Endothelial cell (in vitro differentiated cells): ENCODE measurements at places on chromosomes 1 and 21.

DNA sequence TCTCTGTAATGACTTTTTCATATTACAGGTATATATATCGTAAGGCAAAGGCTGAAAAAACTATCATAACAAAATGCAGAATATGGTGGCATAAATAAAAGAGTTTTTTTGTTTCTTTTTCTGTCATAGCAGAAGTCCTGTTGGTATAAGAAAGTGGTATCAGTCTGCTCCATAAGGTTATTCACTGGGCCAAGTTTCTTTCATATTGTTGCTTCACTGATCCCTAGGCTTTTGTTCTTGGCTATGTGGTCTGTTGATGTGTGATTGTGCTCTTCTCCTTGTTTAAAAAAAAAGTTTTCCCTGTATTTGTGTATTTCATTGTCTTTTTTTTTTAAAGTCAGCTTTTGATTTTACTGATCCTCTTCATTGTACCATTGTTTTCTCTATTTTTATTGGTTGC lies 26.0 kb downstream of the PTBP2 start:
- no peak for DNase-seq

GRCh38 chr21:27487676-27488075 lies 520.8 kb upstream of the ADAMTS5 start:
- no peak for DNase-seq

DNA sequence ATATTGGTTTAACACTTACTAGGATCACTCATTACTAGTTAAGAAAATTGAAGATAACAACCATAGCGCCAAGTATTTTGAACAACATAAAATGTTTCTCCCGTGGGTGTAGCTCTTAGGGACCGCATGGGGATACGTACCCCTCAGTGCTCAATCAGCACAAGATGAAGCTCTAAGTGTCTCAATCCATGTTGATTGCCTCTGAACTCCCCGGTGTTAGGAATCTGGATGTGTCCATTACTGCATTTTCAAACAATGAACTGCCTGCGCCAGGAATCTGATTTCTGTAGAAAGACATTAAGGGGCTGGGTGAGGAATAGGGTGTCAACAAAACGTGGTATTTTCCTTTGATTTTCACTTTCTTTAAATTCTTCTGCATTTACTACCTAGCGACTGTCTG lies 100.2 kb downstream of the LMO4 start:
- DNase-seq: no peak

- DNase-seq: no peak
These were observed 26.4 kb upstream of the CFHR4 start for GRCh38 chr1:196861429-196861828.

DNA sequence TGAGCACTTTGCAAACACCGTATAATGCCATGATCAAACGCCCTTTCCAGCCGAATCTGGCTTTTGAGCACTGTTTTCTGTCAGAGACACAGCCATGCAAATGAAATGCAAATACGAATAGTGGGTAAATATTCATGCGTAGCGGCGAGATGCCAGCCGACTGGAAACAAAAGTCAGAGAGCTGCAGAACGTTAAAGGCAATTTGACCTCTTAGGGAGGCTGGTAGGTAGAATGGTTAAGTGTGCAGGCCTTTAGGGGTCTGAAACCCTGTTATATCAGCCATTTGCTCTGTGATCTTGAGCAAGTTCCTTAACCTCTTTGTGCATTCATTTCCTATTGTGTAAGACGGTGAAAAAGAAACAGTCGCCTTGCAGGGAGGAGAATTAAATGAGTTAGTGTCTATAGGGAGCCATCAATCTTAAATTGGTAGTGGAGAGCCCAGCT lies 6.5 kb upstream of the SDHB start:
- no peak for DNase-seq

DNA sequence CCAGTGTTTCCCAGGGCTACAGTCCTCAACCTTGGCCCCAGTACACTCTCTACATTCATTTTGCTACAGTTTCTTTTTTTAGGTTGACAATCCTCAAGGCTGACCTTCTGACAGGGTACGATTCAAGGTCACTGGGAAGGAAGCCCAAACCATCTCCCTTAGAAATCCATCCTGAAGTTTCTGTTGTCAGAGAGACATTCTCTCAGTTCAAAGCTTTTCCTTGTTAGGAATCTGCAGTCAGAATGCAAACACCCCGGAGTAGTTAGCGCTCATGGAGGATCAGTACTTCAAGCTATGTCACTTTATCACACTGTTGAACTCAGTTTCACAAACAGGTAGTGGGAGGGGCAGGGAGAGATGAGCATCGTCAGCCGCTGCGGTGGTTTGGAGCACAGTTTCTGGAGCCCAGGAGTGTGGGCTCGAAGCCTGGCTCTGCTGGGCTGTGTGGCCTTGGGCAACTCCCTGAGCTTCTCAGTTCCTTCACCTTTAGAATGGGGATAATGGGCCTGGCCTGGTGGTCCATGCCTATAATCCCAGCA lies 4.2 kb downstream of the SLC2A5 start:
- DNase-seq: no peak

DNA sequence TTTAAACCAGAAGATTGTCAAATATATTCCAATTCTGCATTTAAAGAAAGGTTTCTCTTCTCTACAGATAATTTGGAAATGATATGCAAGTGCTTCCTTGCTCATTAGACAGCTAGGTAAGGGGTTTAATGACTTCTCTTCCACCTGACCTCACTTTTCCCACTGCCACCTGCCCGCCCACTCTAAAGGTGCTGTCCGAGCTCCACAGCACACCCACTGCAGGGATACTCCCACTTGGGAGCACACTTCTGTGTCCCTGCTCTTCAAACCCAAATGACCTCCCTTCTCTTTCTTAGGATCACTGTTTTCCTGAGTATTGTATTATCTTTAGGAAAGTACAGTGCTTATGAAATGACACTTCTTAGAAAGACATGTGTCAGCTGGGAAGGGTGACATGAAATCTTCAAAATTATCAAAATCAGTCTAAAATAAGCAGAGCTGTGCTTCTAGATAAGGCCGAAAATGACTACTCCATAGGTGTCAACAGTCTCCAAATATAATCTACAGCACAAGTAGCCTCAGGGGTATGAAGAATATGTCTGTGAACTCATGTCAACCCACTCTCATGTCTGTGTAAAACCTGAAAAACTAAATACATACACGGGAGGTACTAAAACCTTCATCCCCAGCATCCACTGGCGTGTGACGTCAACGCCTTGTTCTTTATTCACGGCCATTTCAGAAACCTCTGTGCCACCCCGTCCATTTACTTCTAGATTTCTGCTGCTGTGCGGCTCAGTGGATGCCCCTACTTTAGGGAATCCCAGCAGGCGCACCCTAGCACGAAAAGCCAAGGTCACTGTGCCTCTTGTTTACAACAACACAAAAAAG lies 71.0 kb downstream of the SLC45A1 start:
- no peak for DNase-seq

DNA sequence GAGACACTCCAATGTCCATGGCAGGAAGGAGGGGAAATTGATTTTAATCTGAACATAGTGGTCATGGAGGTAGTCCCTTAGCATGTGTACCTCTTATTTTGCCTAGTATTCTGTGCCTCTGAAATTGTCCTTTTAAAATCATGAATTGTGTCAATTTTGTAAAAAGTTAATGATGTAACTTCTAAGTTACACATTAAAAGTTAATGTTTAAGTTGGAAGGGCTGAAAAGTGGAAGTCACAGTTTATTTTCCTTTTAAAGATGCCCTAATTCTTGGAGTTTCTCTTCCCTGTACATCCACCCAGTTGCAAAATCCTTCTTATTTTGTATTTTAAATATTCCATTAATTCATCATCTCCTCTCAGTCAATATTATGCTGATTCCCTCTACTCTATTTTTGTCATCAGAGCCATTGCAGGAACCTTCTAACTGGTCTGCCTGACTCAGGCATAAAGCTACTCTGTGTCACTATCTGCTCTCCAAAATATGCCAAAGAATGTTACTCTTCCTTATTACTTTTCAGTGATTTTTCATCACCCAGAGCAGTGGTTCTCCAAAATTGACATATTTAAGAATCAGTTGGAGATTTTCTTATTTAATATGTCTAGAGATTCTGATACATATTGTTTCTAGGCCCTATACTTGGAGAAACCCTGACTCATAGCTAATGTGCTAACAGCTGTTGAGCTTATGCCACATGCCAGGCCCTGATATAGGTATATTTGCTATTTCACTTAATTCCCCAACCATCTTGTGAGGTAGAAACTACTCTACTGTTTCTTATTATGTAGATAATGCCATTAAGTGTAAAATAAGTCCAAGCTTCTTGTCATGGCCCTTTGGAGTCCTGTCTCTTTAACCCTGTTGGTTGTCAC lies 5.1 kb downstream of the HOOK1 start:
- no peak for DNase-seq

GRCh38 chr1:229230140-229230892 lies 40.6 kb upstream of the RAB4A start:
- DNase-seq: no peak
